ENCODE measurements at places on chromosomes 16 and 17. TPM values are rescaled to one million over a fixed set of nuclear protein-coding genes. Genes with fewer than 3 reads are reported as not detected.

HSD17B1 gene
- 9.4 TPM for total RNA-seq

KCNH4 gene
- total RNA-seq = not detected

CENPX gene
- 69.0 TPM for total RNA-seq

KRTAP3-2 gene
- total RNA-seq = not detected

TMEM132E gene
- not detected for total RNA-seq

ABCA10 gene
- not detected for total RNA-seq

CCL8 gene
- not detected for total RNA-seq

PHOSPHO1 gene
- total RNA-seq = not detected

PKMYT1 gene
- 86.7 TPM for total RNA-seq

TOX3 gene
- total RNA-seq = not detected

CEP295NL gene
- not detected for total RNA-seq

OTOP3 gene
- 0.08 TPM for total RNA-seq

EPN3 gene
- total RNA-seq = 83.9 TPM

RAB26 gene
- not detected for total RNA-seq

SPNS3 gene
- total RNA-seq = 0.04 TPM

PLEKHH3 gene
- 29.9 TPM for total RNA-seq

CES1 gene
- total RNA-seq = not detected

AARS1 gene
- 126 TPM for total RNA-seq

ACAP1 gene
- total RNA-seq = 5.6 TPM

HEATR9 gene
- not detected for total RNA-seq

KRT33A gene
- total RNA-seq = not detected

CDR2L gene
- total RNA-seq = 20.4 TPM

KRTAP4-9 gene
- not detected for total RNA-seq

SGCA gene
- not detected for total RNA-seq

All from hair follicular keratinocyte (primary cell).